Suppressor macrophage (primary cell): ENCODE measurements at places on chromosomes 7 and 10.

DNA sequence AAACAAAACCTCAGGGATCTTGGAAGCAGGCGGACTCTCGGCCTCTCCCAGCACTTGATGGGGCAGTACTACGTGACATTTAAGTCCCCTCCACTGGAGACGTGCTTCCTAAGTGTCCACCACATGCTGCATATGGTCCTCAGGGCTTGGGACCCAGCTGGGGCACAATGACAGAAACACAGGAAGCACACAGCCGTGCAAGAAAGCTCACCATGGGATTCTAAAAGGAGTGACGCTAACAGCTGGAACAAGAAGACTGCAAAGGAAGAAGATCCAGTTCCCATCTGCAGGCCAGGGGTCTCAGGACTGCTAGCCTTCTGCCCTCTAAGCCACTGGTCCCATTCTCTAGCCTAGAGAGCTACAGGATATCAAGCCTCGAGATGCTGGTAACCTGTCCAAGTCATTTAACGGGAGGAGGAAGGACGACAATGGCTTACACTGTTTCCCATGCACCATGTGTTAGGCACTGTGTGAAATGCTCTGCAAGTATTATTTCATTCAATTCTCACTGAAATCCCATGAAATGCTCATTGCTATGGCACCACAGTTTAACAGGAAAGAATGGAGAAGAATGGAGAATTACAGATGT is 61.1 kb downstream of the KCNMA1 start:
- no peak for DNase-seq

DNA sequence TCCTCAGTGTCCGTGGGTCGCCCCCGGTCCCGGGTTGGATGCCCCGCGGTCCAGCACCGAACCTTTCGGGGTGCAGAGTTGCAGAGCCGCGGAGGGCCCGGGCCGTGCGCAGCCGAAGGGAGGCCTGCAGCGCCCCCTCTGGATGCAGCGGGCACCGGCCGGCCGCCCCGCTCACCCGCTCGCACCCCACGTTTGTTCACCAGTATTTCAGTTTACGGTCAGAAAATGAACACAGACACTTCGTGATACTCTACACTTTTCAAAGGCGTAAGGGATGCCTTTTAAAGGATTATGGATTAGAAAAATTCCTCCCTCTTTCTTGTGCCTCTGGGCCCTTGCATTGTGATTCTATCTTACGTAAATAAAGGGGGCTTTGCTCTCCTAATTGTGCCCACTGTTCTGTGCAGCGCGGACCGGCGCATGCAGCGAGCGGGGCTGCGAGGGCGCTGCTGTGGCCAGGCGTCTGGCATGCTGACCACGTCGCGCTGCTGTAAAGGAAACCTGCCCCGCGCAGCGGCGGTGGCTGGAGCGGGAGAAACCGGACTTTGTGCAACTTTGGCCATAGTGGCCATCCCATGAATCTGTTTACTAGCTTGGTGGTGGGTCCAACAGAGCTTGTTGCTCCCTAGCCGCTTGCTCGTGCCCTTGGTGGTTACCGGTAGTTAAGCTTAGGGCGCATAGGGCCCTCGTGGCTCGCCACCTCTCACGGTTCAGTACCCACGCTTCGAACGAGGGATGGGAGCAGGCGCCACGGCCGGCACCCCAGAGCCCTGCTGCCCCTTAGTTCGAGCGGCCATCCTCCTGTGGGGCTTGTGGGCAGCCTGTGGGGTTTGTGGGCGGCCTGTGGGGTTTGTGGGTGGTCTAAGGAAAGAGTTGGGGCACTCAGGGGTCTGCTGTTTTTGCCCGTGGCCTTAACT is 739 bp upstream of the MEST start:
- DNase-seq: peak; percentile 63

DNA sequence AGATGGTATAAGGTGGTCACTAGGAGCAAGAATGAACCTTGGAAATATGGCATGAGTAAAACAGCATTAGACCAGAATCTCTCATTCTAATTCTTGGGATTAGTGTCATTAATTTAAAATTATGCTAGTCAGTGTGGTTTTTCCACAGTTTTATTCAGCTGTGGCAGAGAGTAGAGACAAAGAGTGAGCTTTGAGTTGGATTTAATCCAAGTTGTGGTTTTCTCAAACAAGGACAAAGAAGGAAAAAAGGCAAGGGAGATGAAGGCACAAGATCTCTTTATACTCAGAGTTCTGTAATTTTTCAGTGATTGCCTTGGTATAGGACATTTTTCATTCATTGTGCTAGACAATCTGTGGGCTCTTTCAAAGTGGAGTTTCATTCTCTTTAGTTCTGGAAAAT is 28.2 kb upstream of the AKAP9 start:
- no peak for DNase-seq

DNA sequence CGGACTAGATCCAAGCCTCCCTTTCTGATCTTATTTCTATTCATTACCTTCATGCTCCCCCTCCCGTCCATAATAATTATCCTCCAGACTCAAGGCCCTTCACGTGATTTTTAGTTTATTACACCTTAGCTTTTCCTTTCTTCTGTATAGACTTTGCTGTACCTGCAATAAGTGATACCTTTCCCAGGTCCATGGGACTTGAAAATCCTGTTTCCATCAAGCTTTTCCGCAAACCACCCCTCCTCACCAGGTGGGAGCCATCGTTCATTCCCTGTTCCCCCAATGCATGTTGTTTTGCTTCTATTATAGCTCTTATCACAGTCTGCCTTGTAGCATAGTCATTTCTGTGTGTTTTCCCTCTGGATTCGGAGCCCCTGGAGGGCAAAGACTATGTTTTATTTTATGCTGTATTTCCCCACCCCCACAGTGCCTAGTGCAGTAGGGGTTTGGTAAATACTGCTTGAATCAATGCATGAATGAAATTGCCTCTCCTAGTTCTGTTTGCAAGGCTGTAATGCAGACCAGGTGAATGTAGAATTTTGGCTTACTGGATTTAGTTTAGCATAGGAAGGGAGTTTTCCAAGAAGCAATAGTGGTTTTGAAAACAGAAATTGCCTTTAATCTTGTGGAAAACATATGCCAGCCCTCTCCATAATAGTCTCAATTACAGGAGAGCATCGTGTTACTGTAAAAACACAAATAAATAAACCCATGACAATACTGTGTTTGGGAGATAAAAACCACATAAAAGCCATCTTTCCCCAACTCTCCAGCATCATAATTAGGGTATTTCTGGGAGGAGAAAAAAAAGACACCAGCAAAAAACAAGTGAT is 213.4 kb downstream of the AUTS2 start:
- no peak for DNase-seq

- peak; percentile 79 for DNase-seq
These were observed 1.0 kb upstream of the EPHB6 start for GRCh38 chr7:142853739-142854371.

- DNase-seq: peak; percentile 1
These were observed 102.6 kb upstream of the NEBL start for GRCh38 chr10:20999699-21000098.

GRCh38 chr10:124745673-124746072 is 1.5 kb upstream of the FAM53B start:
- peak; percentile 61 for DNase-seq

DNA sequence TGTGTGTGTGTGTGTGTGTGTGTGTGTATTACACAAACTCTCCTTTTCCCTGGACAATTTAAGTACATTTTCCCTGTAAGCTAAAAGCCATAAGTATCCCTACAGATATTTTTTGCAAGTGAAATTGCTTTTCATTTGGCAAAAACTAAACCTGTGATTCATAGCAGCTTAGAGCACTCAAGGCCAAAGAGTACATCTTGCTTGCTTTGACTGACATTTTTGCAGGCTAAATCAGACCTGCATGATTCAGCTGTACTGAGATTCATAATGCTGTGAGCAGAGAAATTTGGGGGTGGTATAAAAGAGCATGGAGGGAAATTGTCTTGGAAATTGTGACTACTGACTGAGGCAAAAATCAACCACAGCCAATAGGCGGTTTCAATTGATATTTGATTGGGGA is 500.4 kb downstream of the GFRA1 start:
- no peak for DNase-seq

GRCh38 chr7:117839507-117839906 is 33.7 kb downstream of the CTTNBP2 start:
- DNase-seq: peak; percentile 13

- DNase-seq: peak; percentile 68
These were observed 118.1 kb downstream of the ZNF365 start for GRCh38 chr10:62492012-62492869.

DNA sequence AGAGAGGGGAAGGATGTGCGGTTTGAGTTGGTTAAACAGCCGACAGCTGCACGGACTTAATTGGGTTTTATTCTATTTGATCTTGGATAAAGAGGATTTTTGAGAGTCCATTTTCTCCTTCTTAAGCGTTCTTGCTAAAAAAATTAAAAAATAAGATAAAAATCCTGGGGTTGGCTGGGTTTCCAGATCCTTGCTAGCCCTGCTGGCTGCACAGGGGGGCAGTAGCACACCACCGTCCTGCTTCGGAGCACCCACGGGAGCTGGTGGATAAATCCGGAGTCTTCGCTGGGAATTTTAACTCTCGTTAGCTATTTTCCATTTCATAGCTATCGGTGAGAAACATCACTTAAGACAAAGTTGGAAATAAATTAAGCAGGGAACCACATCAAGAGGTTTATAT is 792.0 kb downstream of the TYW1 start:
- no peak for DNase-seq

GRCh38 chr7:27104341-27105058 is 2.0 kb upstream of the HOXA2 start:
- DNase-seq: no peak

GRCh38 chr10:3749011-3749410 is 36.0 kb downstream of the KLF6 start:
- DNase-seq: no peak

- DNase-seq: no peak
These were observed 44.8 kb upstream of the EMX2 start for GRCh38 chr10:117497736-117498135.

DNA sequence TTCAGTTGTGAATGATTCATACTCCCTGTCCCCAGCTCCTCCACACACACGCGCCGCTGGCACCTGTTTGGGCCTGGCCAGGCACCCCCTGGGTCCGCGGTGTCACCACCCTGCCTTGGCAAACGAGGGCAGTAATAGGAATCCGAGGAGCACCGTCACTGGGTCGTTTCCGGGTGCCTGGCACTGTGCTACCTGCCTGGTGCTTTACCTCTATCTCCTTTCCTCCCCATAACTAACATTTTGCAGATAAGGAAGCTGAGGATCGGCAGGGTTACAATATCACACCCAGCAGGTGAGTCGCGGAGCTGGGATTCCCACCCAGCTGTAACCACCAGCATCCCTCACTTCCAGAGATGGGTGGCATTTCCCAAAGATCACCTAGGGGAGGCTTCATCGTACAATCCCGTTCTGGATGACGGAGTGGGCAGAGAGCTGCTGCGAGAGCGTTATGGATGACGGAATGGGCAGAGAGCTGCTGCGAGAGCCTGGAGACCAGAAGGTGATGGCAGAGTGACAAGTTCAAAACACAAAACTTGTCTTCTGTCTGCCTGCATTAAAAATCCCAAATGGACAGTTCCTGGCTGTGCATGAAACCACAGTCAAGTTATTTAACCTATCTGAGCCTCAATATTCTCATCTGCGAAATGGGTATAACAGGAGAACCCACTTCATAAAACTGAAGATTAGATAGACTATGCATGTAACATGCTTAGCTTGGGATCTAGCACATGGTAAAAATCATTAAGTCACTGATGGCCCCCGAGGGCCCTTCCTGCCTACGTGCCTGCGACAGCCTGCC is 1.1 kb upstream of the HSPA12A start:
- DNase-seq: no peak

DNA sequence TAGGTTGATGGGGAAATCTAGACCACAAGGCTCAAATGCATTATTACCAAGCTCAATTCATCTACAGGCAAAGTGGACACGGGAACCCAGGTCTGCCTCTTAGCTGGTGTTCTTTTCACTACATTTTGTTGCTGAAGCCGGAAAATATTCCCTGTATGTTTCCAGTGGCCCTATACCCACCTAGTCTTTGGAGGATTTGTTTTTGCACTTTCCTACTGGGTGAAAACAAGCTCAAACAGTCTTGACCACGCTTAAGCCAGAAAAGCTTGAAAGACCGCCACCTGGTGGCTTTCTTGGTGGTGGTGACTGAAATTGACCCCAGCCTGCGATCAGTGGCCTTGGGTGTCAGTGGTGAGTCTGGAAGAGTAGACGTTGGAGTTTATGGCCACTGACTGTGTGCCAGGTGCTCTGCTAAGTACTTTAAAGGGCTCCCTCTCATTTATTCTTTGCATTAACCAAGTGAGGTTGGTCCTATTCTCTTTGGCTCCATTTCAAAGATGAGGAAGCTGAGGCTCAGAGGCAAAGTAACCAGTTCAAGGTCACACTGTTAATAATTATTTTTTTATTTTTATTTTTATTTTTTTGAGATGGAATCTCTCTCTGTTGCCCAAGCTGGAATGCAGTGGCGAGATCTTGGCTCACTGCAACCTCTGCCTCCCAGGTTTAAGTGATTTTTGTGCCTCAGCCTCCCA is 11.1 kb upstream of the CRTAC1 start:
- peak; percentile 68 for DNase-seq

DNA sequence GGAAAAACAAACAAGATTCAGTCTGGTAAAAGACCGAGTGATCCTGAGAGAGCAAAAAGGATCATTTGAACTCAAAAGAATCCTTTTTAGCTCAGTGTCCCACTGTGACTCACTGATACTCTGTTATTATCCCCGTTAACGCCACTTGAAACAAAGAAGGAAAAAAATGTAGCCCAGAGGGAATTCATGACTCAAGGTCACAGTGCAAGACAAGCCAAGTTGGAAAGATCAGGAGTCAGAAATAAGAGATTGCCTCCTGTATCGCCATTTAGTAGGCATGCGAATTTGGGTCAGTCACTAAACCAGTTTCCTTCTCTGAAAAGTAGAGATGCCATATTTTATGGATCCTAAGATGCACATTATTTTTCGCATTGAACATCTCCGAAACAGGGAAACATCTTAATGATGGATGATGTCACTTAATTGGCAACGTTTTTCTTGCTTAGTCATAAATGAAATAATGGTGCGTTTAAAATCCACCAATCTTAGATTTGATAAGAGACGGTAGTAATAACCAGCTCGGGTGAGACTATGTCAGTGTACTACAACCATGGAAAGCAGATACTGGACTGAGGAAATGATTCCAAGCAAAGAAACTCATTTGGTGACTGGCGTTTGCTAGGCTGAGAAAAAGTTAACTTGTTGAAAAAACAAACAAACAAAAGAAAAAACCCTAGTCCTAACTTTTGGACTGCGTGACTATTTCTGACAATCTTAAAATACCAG is 502.0 kb upstream of the CELF2 start:
- no peak for DNase-seq

DNA sequence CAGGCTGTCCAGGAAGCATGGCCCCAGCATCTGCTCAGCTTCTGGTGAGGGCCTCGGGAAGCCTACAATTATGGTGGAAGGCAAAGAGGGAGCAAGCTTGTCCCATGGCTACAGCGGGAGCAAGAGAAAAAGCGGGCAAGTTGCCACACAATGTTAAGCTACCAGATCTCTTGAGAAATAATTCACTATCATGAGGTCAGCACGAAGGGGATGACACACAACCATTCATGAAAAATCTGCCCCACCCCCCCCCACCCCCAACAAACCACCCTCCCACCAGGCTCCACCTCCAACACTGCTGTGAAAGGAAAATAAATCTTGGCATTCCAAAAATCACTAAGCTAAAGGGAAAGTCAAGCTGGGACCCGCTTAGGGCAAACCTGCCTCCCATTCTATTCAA is 545.8 kb upstream of the NRP1 start:
- no peak for DNase-seq
